Umbilical cord (tissue), 2 donors: ENCODE measurements at places on chromosomes 4 and X.

DNA sequence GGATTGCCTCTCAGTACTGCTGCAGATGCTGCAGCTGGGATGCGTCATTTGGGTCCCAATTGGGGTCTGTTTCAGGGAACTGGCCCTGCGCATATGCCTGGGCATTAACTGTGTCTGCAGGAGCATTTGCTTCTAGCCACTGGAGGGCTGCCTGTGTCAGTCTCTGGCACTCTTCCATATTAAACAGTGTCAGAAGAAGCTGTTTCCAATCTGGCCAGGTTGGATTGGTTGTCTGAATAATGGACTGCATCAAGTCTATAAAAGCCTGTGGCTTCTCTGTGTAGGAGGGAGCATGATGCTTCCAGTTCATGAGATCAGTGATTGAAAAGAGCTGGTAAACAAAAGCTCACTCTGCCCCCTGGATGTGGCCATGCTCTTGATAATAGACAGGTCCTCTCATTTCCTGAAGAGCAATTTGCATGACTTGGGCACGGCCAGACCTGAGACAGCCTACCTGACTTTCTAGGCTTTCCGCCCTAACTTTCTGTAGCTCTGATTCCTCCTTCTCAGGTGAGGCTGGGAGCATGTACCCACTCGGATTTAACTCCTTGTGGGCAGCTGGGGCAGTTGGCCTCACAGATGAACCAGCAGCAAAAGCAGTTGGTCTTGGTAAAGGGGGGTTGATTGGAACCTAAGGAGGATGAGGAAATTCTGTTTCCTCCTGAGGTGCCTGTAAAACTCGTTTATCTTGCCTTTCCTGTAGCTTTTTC is 29.2 kb downstream of the SULT1E1 start:
- peak; percentile 17 for DNase-seq

DNA sequence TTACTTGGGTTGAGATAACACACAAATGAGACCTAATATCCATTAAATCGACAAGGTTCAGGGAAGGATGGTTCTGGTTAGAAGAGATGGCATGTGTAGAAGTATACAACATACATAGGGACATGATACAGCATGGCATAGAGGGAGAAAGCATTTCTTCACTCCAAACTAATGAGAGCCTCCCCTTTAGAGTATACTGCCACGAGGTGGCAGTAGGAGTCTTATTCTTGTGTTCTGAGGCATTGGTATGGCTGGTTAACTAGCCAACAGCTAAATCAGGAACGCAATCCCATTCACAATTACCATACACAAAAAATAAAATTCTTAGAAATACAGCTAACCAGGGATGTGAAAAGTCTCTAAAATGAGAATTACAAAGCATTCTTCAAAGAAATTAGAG is 29.1 kb upstream of the TRO start:
- peak; percentile 8 for DNase-seq

- DNase-seq: no peak
Observed at GRCh38 chr4:170336238-170336775, 246.6 kb upstream of the AADAT start.

DNA sequence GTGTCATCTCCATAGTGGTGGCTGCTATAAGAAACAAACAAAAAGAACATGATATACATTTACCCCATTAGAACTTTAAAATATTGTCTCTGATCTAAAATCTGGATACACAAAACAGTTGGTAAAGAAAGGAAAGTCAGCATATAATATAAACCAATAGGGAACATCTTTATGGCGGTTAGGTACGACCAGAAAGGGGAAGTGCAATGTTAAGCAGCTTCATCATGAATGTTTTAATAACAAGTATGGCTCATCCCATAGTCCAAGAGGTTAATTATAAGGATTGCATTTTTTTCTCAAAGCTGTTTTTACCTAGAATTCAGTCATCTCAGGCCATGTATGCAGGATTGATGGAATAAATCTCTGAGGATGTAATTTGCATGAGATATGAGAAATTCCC is 1869.7 kb downstream of the PCDH7 start:
- no peak for DNase-seq

DNA sequence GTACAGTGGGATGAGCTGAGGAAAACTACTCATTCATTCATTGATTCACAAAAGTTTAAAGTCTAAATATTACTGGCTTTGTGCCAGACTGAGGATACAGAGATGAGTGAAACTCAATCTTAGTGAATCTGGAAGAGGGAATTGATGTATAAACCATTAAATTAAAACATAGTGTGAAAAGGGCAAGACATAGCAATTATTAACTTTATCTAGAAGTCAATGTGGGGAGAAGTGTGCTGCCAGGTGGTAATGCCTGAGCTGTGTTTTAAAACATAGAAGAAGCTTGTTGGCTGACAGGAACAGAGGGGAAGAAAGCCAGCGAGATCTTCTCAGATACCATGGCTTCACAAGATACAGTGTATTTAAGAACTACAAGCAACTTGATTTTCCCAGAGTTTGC is 153.4 kb downstream of the BMPR1B start:
- no peak for DNase-seq

- peak; percentile 73 for DNase-seq
Observed at GRCh38 chrX:129925305-129926092, 19.5 kb downstream of the UTP14A start.

GRCh38 chr4:188455062-188455752 is 316.0 kb downstream of the TRIML1 start:
- no peak for DNase-seq

DNA sequence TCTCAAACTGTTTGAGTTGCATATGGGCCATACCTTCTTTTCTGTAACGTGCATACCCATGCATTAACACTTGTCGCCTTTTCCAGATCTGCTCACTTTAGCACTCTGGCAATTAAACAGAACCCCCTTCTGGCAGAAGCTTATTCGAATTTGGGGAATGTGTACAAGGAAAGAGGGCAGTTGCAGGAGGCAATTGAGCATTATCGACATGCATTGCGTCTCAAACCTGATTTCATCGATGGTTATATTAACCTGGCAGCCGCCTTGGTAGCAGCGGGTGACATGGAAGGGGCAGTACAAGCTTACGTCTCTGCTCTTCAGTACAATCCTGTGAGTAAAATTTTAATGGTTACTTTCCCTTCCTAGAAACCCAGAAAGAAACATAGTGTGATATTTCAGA is 4.8 kb downstream of the OGT start:
- no peak for DNase-seq

DNA sequence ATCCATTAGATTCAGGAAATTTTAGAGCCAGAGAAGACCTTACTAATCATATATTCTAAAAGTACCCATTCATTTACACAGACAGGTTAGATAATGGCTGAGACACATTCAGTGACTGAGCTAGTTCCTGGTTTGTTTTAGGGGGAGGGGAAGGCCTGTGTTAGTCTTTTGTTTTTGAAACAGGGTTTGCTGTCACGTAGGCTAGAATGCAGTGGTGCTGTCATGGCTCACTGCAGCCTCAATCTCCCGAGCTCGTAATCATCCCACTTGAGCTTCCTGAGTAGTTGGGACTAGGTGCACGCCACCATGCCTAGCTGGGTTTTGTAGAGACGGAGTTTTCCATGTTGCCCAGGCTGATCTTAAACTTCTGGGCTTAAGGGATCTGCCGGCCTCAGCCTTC is 10.1 kb downstream of the RBPJ start:
- no peak for DNase-seq
